NCI-H2081 (cell line): ENCODE measurements at places on chromosomes 6 and 20.

- DNase-seq: peak; percentile 76
Measured at GRCh38 chr6:45714741-45715507, 300.7 kb downstream of the CLIC5 start.

- no peak for DNase-seq
Measured at GRCh38 chr6:31661262-31662123, 915 bp upstream of the C6orf47 start.

DNA sequence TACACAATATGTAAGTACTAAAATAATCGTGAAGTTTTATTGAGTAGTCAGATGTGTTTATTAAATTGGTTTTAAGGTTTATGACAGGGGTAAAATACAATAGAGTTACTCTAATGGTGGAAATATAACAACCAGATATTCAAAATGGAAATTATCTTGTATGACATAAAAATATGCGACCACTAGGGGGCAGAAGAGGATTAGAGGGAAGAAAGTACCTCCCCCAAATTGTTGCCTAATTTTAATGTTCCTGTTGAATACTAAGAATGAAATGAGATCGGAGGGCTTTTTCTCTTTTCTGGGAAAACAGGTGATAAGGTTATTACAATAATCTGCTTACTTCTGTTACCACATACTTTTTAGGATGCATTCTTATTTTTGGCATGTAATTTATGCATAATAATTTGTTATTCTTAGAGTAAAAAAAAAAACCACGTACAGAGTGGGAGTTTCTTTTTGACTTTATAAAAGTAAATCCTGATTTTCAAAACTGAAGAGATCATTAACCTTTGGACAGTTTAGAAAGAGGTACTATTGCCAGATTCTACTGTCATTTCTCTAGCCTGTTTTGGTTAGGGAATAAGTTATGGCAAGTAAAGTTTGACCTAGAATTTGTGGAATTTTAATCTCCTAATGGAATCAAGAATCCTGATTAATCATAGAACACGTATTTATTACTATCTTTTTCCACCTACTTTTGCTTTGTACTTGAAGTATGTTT lies 159.2 kb downstream of the CD109 start:
- peak; percentile 67 for DNase-seq

- no peak for DNase-seq
Measured at GRCh38 chr6:108166664-108167448, 1.0 kb downstream of the NR2E1 start.

- no peak for DNase-seq
Measured at GRCh38 chr20:40309731-40310130, 379.3 kb downstream of the MAFB start.

GRCh38 chr6:79188885-79189480 lies 45.5 kb downstream of the HMGN3 start:
- no peak for DNase-seq
